ENCODE measurements at places on chromosomes 12 and 14. TPM values are rescaled to one million over a fixed set of nuclear protein-coding genes. Genes with fewer than 3 reads are reported as not detected.

Gene CMTM5
- polyA plus RNA-seq, result 78.2 TPM

Gene MYH6
- not detected for polyA plus RNA-seq

Gene SLC7A8
- polyA plus RNA-seq, result 18.7 TPM

Gene CCDC38
- polyA plus RNA-seq, result 0.67 TPM

Gene FOXG1
- not detected for polyA plus RNA-seq

Gene KLRC1
- polyA plus RNA-seq, result 1.9 TPM

Gene BICDL1
- polyA plus RNA-seq, result 55.1 TPM

Gene FAIM2
- polyA plus RNA-seq, result 203 TPM

Gene SIX6
- polyA plus RNA-seq, result not detected

Gene LIN7A
- polyA plus RNA-seq, result 18.5 TPM

Gene DHRS2
- polyA plus RNA-seq, result 1.3 TPM

Gene LRRC10
- 0.06 TPM for polyA plus RNA-seq

Gene APOF
- polyA plus RNA-seq, result not detected

Gene KRT81
- 0.15 TPM for polyA plus RNA-seq

Gene EPS8
- 84.1 TPM for polyA plus RNA-seq

Gene LRRC9
- 2.5 TPM for polyA plus RNA-seq

Gene PIK3C2G
- 0.14 TPM for polyA plus RNA-seq

Gene WNT5B
- polyA plus RNA-seq, result 14.2 TPM

Gene SMCO2
- 2.2 TPM for polyA plus RNA-seq

Gene NOXRED1
- 2.4 TPM for polyA plus RNA-seq

Gene CMAS
- polyA plus RNA-seq, result 82.4 TPM

Gene MBD6
- polyA plus RNA-seq, result 63.2 TPM

Gene GPR68
- 6.4 TPM for polyA plus RNA-seq

Gene BCL2L2
- polyA plus RNA-seq, result 41.1 TPM

Gene WIF1
- 4.8 TPM for polyA plus RNA-seq

Gene KRT73
- polyA plus RNA-seq, result not detected

Gene VCPKMT
- 16.4 TPM for polyA plus RNA-seq

Gene PLA2G1B
- polyA plus RNA-seq, result not detected

Gene DDN
- polyA plus RNA-seq, result 1.2 TPM

Gene LDHB
- polyA plus RNA-seq, result 901 TPM

Gene TRPV4
- 1.0 TPM for polyA plus RNA-seq

Gene ADAMTS20
- polyA plus RNA-seq, result 0.51 TPM

Gene NAB2
- 21.6 TPM for polyA plus RNA-seq

Measured in spinal cord (tissue), 10 donors.